Lung (tissue), 17 donors: ENCODE measurements at places on chromosomes 11 and 22.

DNA sequence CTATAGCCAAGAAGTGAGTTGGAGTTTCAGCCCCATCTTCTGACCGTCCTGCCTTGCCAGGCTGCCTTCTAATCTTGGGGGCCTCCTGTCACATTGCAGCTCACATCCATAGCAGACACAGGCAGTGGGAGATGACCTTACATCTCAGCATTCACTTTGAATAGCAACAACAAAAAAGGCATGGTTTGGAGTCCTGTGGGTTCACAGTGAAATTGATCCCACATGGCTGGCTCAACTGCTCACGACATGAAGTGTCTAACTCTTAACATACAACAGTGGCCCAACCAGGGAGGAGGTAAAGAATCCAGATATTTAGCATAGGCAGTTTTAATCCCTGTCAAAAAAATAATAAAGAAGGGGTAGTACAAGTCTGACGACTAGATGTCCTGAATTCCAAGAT lies 38.1 kb downstream of the DBX1 start:
- H3K27ac ChIP-seq: no peak overlapping the region
- no peak overlapping the region for H3K4me3 ChIP-seq

DNA sequence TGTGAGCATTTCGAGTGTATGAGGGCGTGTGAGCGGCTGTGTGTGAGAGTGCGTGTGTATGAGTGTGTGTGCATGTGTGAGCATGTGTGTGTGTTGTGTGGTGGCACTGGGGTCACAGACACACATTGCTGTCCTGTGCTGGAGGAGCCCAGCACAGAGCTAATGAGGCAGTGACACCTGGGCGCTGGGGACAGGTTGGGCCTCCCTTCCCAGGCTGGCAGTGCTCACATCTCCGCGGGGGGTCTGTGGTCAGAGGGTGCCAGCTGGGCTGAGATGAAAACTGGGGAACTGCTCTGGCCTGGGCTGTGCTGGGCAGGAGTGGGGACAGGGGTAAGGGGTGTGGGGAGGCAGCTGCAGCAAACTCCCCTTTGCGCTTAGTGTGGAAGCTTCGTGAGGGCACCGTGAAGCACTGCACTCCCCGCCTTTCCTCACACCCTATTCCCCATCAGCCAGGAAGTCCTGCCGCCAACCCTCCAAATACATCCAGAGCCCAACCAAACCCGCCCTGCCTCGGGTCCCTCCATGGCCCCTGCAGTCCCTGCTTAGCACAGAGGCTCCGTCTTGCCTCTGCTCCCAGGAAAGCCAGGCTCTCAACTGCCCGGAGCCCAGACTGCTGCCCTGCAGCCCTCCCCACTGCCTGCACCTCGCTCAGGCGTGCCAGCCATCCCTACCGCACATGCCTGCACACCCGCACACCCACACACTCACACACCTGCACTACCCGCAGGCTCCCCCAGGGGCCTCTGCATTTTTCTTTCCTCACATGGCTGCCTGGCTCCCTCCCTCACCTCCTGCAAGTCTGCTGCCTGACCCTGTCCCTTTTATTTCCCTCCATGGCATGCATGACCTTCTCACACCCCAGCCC lies 62.0 kb upstream of the THY1 start:
- H3K36me3 ChIP-seq: no peaks in the 10 kb centered on the region
- no peak overlapping the region for H3K4me3 ChIP-seq
- H3K4me1 ChIP-seq: no peaks in the 10 kb centered on the region
- peaks cover 2% of the 10 kb centered on the region for H3K27me3 ChIP-seq

GRCh38 chr11:47593492-47593933 lies 698 bp downstream of the C1QTNF4 start:
- no peaks in the 10 kb centered on the region for H3K27me3 ChIP-seq
- peaks cover 7% of the 10 kb centered on the region for H3K4me1 ChIP-seq
- no peak for DNase-seq
- peaks cover 2% of the 10 kb centered on the region for H3K36me3 ChIP-seq

DNA sequence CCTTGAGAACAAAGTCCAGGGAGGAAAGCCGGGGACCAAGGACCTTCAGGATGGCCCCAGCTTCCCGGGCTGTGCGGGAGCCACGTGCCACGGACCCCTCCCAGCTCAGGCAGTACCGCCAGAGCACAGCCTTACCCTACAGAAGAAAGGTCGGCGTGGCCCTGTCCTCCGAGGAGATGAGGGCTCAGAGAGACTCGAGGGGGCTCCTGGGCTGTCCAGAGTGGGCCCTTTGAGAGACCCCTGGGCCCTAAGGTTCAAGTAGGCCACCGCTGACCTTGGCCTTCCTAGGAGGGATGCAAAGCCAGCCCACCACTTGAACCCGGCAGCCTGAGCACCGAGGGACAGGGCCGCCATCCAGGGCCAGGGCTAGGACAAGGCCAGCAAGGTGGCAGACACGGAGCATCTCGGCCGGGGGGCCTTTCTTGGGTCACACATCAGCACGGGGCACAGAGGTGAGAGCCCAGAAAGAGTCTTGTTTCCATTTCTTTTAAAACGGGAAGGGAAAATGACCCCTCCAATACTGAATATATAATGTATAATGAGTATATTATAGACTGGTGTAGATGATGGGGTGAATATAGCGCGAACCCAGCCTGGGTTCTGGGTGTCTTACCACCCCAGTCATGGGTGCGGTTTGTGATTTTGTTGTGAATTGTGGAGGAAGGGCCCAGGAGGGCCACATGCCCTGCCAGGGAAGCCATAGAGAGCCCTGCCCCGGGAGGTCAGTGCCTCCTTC lies 34.4 kb upstream of the PPARA start:
- H3K27me3 ChIP-seq: no peaks in the 10 kb centered on the region
- peaks cover 23% of the 10 kb centered on the region for H3K36me3 ChIP-seq
- H3K4me3 ChIP-seq: no peak overlapping the region
- H3K27ac ChIP-seq: peak overlapping the region; percentile 84

DNA sequence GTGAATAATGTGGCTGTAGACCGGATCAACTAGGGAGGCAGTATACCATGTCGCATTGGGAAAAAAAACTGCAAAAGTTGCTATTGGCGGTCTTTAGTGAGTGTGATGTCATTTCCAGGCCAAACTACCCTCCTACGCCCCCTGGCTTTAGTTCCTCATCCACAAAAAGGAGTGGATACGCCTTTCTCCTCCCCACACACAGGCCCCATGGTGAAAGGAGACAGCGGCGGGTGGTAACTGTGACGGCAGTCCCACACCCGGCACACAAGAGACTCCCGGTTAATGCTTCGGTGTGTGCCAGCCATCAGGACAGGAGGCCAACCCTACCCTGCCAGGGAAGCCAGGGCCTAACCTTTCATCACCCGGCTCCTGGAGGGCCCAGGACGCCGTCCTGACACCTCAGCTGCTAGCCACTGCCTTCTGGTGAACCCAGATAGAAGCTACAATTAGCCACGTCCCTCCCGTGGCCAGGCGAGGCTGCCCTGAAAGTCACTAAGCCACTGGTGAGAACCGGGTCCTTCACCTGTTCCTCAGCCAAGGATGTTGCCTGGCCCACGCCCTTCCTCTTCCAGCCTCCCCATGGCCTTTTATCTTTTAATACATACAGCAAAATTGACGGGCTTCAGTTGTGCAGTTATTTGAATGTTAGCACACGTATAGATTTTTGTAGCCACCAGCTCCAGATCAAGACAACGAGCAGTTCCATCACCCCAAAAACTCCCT lies 10.8 kb downstream of the TP53I11 start:
- no peak overlapping the region for H3K27ac ChIP-seq
- H3K4me3 ChIP-seq: no peak overlapping the region
- no peaks in the 10 kb centered on the region for H3K27me3 ChIP-seq

DNA sequence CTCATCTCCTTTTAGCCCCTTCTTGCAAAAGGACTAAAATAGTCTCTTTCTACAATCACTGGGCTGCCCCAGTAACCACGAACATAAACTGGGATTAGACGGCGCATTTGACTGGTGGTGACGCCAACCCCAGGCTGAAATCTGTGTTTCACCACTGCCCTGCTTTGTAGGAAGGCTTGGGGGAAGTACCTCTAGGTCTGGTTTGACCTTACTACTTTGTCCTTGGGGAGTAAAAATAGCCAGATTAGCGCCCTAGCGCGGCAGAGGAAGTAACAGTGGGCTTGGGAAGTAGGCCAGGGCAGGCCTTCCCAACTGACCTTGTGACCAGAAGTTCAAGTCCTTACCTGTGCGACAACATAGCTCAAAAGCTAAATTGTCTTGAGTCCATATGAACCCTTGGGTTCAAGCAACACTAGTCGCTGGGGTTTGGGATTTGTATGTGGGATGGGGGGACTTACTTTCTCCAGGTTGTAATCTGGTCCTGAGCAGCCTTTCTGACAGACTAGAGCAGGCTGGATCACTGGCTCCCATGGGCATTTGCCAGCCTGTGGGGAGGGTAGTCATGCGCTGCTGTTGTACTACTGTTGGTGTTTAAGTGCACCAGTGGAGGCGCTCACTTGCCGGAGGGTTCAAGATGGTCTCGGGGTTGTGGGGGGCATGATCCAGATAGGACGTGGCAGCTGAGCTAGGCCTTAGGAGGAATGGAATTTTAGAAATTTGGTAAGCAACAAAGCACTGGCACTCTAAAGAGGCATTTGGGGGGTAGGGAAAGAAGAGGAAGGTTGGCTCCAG lies 953 bp upstream of the PACS1 start:
- peak overlapping the region; percentile 97 for H3K4me3 ChIP-seq
- H3K27me3 ChIP-seq: no peaks in the 10 kb centered on the region
- no peaks in the 10 kb centered on the region for H3K4me1 ChIP-seq
- H3K36me3 ChIP-seq: peaks cover 2% of the 10 kb centered on the region
- DNase-seq: peak; percentile 53

- no peaks in the 10 kb centered on the region for H3K36me3 ChIP-seq
- H3K27me3 ChIP-seq: no peaks in the 10 kb centered on the region
- no peak overlapping the region for H3K4me3 ChIP-seq
Measured at GRCh38 chr11:55572548-55572947, 620 bp downstream of the OR4C16 start.

GRCh38 chr11:68569357-68569756 lies 108.8 kb downstream of the PPP6R3 start:
- DNase-seq: no peak
- H3K4me1 ChIP-seq: no peaks in the 10 kb centered on the region
- no peaks in the 10 kb centered on the region for H3K27me3 ChIP-seq
- peaks cover 28% of the 10 kb centered on the region for H3K36me3 ChIP-seq
- H3K4me3 ChIP-seq: no peak overlapping the region

DNA sequence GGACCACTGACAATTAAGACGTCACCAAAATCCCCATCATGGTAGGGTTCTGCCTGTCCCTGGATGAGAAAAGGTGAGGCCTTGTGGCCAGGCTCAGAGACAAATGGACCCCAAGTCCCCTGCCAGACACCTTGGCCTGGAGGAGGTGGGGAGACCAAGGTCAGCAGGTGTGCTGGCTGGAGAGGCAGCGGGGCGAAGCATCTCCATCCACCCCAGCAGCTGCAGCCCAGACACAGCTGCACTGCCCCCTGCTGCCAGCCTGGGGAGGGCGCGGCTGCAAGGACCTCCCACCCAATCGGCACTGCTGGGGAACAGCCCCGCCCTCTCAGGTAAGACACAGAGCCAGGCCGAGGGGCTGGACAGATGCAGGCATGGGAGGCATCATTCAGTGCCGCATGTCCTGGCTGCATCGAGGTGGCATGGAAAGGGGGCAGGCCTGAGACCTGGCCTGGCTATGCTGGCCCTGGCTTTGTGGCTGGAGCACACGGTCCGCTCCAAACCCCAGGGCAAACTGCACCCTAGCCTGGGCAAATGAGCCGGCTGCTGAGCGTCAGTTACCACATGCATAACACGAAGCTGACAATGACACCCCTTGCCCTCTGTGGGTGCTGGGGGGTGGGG lies 12.2 kb upstream of the MFNG start:
- no peaks in the 10 kb centered on the region for H3K36me3 ChIP-seq
- no peak overlapping the region for H3K4me3 ChIP-seq
- DNase-seq: no peak
- H3K27me3 ChIP-seq: no peaks in the 10 kb centered on the region
- peaks cover 10% of the 10 kb centered on the region for H3K4me1 ChIP-seq

DNA sequence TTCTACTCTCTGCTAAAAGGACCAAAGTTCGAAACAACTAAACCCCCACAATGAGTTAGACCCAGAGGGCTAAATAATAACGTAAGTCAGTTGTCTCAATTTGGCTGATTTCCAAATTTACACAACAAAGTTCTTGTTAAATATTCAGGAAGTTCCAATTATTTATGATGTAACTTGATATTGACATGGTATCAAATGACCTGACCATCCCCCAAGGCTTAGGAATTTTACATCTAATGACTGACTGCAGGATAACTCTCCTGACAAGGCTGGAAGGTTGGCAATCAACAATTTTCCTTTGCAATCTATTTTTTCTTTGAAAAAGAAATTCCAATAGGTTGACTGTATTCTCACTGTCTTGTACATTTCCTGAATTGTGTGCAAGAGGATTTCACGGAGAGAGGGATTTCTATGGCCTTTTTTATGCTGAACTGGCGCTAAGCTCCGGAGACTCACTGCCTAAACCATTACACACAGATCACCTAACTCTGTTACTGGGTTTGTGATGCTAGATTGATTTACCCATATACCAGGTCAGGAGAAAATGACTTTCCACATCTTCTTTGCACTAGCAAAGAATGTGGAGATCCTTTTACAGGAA lies 9.6 kb upstream of the CDON start:
- no peaks in the 10 kb centered on the region for H3K4me1 ChIP-seq
- H3K27ac ChIP-seq: no peak overlapping the region
- H3K4me3 ChIP-seq: no peak overlapping the region
- H3K27me3 ChIP-seq: no peaks in the 10 kb centered on the region
- DNase-seq: no peak
- no peaks in the 10 kb centered on the region for H3K36me3 ChIP-seq

GRCh38 chr11:120273432-120273831 lies 33.5 kb downstream of the POU2F3 start:
- no peaks in the 10 kb centered on the region for H3K4me1 ChIP-seq
- H3K27ac ChIP-seq: no peak overlapping the region
- DNase-seq: no peak
- no peaks in the 10 kb centered on the region for H3K36me3 ChIP-seq

GRCh38 chr11:68012843-68013610 lies 2.9 kb downstream of the ALDH3B1 start:
- H3K27ac ChIP-seq: peak overlapping the region; percentile 94
- H3K27me3 ChIP-seq: no peaks in the 10 kb centered on the region
- peaks cover 47% of the 10 kb centered on the region for H3K4me1 ChIP-seq
- DNase-seq: peak; percentile 73
- H3K36me3 ChIP-seq: no peaks in the 10 kb centered on the region

DNA sequence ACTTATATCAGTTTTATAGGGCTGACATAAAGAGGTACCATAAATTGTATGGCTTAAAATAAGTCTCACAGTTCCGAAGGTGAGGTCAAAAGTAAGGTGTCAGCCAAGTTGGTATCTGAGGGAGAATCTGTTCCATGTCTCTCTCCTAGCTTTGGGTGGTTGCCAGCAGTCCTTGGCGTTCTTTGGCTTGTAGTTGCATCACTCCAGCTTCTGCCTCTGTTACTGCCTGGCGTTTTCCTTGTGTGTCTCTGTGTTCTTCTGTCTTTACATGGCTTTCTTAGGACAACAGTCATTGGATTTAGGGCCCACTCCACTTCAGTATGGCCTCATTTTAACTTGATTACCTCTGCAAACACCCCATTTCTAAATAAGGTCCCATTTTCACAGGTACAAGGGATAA lies 16.7 kb downstream of the MMP7 start:
- H3K27me3 ChIP-seq: no peaks in the 10 kb centered on the region
- H3K27ac ChIP-seq: no peak overlapping the region
- H3K4me3 ChIP-seq: no peak overlapping the region
- H3K4me1 ChIP-seq: no peaks in the 10 kb centered on the region
- H3K36me3 ChIP-seq: no peaks in the 10 kb centered on the region
